Stimulated activated CD8-positive, alpha-beta memory T cell treated with anti-CD3 and anti-CD28 coated beads, Interleukin-15, amount 100 ng/mL, for 4 hours (primary cell): ENCODE measurements at places on chromosomes 5 and 9.

GRCh38 chr9:93588641-93589609, 12.5 kb downstream of the PHF2 start:
- no peak for DNase-seq

GRCh38 chr5:87776785-87777184, 364.1 kb upstream of the CCNH start:
- no peak for DNase-seq

GRCh38 chr5:60386436-60387050, 313.4 kb downstream of the DEPDC1B start:
- DNase-seq, result no peak

DNA sequence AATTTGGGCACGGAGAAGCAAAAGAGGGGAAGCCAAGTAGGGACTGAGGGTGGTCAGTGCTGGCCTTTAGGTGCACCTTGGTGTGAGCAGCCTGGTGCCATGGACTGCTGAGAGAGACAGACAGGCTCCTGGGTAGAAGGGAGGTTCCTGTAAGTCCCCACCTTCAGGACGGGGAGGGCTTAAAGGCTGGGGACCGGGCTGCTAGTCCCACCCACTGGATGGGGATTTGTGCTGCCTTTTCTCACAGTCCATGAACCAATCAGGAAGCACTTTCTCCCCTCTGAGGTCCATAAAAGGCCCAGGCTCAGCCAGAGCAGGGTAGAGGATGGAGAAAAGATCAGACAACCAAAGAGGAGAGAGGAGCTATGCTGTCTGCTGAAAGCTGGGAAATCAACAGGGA, 15.2 kb downstream of the CDC25C start:
- DNase-seq, result no peak

- DNase-seq, result no peak
Measured at GRCh38 chr5:68122439-68123328, 92.9 kb upstream of the PIK3R1 start.

DNA sequence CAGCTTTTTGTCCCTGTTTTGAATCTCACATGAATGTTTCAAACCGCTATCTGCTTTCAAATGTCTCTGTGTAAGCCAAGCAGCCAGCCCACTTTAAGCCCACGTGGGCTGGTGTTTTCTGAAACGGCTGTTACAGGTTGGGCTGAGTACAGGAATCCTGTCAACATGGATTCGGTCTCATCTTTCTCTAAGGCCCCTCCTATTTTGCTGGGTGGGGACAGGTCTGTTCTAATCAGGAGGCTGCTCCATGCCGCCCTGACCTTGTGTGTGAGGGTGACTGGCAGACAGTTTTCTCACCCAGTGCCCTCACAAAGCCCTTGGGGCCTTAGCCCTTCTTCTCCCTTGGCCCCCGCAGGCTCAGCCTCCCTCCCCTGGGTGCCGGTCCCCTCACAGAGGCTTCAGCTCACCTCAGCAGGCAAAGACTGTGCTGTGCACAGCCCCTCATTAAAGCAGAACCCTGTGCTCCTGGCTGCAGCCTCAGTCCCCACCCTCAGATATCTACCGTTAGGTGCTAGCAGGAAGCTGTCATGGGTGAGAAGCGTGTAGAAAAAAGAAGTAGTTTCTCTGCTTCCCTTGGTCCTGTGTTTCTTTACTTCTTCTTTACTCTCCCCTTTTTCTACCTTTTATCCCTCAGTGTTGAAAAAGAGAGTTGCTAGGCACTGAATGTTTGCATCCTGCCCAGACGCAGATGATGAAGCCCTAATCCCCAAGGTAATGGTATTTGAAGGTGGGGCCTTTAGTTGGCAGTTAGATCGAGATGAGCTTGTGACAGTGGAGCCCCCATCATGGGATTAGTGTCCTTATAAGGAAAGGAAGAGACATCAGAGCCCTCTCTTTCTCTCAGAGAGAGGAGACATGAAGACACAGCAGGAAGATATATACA, 205.7 kb downstream of the ADAMTS12 start:
- DNase-seq, result no peak

GRCh38 chr5:102815540-102816332, 60.6 kb downstream of the PAM start:
- DNase-seq, result no peak

- no peak for DNase-seq
Measured at GRCh38 chr5:157907479-157907878, 48.5 kb upstream of the CLINT1 start.
